Foreskin fibroblast (primary cell): ENCODE measurements at places on chromosomes 2 and 18.

DNA sequence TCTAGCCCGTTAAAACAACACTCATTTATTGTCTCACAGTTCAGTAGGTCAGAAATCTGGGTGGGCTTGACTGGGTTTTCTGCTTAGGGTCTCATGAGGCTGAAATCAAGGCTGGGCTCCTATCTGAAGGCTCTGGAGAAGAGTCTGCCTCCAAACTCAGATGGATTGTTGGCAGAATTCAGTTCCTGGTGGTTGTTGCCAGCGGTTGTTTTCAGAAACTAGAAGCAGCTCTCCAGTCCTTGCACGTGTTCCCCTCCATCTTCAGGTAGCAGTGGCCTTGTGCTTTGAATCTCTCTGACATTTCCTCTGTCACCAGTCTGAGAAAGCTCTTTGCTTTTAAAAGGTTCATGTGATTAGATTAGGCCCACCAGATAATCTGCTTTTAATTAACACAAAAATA is 20.1 kb upstream of the FN1 start:
- DNase-seq = no peak

GRCh38 chr18:8375249-8375648 is 234.0 kb upstream of the RAB12 start:
- no peak for DNase-seq

DNA sequence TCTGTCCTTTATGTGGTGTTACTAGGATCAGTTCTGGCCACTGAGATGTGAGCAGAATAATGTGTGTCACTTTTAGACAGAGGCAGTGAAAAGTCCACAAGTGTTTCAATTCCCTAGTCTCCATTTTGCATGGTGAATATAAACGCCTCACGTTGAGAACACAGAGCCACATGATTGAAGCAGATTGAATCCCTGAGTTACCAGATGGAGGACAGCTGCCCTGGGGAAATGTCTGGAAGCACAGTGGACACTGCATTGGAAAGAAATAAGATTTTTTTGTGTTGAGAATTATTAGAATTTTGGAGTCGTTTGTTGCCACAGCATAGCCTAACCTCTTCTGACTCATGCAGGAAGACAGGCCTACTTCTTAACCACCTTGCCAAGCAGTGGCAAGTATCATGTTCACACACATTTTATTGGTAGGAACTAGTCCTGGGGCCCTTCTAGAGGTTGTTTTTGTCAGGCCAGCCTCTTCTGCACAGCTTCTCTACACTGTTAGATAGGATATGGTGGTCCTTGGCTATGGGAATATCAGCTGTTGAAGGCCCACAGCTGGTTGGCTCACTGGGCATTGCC is 188.6 kb downstream of the TMEM182 start:
- no peak for DNase-seq

GRCh38 chr2:46096260-46096659 is 200.9 kb upstream of the EPAS1 start:
- no peak for DNase-seq

DNA sequence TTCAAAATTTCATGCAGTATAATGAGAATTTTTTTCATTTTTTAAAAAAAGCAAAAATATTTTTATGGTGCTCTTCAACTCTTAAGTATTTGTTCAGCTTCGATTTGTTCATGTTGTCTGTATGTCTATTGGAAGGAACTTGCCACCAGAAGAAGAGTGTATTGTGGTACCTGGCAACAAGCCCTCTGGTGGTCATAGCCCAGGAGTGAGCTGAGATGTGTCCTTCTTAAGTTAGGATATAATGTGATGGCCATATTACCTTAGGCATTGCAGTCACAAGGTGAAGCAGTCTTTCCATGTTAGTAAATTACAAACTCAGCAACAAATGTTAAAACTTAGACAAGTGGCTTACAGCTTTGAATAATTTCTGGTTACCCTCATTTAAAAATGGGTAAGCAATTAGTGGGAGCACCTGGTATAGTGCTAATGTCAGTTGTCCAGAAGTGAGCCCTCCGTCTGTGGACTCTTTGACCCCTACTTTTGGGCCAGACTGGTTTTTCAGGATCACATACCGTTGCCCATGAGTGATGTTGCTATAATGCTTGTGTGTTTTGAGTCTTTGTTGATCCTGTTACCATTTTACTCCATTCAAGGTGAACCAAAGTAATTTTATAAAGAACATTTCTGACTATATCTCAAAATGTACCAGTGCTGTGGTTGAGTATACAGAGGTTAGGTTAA is 57.4 kb downstream of the MYO1B start:
- DNase-seq = no peak

DNA sequence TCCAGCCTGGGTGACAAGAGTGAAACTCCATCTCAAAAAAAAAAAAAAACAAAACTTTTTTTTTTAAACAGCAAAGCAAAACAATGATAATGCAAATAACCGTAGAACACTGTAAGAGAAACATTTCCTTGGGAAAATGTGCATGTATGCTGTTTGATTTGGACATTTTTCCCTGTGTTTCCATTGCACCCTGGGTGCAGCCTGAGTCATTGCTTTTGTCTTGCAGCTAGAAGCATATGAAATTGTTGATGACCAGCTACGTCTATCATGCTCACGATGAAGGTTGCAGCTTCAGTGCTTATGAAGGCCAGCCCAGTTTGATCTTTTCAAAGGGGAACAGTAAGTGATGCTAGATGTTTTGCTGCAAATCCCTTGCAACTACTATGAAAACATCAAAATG is 41.5 kb downstream of the MOGAT1 start:
- DNase-seq = no peak

DNA sequence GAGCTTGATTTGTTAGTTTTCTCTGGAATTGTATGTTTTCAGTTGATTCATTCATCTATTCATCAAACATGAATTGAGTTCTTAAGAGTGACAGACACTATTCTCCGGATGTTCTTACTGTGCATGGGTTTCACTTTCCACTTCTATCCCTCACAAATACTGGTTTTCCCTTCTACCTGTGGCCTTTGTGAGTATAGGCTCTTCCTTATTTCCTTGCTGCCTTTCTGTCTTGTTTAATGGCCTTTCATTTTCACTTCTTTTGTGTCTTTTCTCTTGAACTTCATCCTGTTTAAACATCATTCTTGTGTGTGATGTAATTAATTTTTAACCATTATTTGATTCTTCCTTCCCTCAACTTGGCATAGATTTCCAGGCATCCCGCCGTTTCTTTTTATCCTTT is 90.7 kb downstream of the CRIM1 start:
- no peak for DNase-seq

- DNase-seq = peak; percentile 21
Measured at GRCh38 chr2:121408641-121409040, 122.0 kb upstream of the RNU4ATAC start.

DNA sequence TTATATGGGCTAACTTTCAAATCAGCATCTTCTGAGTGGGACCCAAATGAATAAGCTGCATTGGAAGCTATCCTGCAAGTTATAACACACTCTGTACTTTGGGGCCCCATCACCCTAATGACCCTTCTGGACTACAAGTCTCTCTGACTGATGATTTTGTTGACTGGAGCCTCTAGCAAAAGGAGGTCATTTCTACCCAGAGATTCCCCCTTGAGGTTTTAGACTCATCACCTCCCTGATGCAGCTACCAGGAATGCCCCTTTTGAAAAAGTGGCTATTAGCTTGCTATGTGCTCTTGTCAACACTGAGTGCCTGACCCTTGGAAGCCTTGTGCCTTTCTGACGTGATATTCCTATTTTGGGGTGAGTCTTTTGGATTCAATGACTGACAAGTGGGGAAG is 54.5 kb upstream of the NEMP2 start:
- no peak for DNase-seq

DNA sequence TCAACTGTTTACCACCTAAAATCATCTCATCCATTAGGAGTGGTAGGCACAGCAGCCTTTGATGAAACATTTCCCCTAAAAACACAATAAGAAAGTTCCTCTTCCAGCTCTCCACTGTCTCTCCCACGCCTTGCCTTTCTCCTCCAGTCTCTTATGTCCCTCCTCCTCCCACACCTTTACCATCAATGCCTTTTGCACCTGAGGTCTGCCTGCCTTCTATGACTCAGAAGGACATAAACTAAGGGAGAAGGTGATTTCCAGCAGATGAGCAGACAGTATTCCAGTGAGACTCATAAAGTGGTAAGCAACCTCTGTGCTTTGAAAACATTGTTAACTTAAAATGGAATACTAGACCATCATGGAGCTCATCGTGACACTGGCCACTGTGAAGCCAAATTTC is 34.2 kb upstream of the NDUFV2 start:
- no peak for DNase-seq

GRCh38 chr18:63823516-63824219 is 48.5 kb downstream of the SERPINB7 start:
- peak; percentile 16 for DNase-seq
